IMR-90 (cell line): ENCODE measurements at places on chromosomes 11 and 22. TPM values are rescaled to one million over a fixed set of nuclear protein-coding genes. Genes with fewer than 3 reads are reported as not detected.

Gene SCUBE2
- 0.56 and 0.72 TPM in 2 replicates for total RNA-seq

Gene TSPAN18
- total RNA-seq: under 0.01 and 0.36 TPM in 2 replicates

Gene OR5A1
- not detected in 2 replicates for total RNA-seq

Gene ACRV1
- not detected in 2 replicates for total RNA-seq

Gene APOA4
- total RNA-seq: not detected in 2 replicates

Gene PLAAT5
- total RNA-seq: not detected in 2 replicates

Gene IGSF22
- not detected in 2 replicates for total RNA-seq

Gene MS4A12
- not detected in 2 replicates for total RNA-seq

Gene FKBP2
- total RNA-seq: 36.2 and 62.5 TPM in 2 replicates

Gene TMEM191C
- 0.28 and 0.36 TPM in 2 replicates for total RNA-seq

Gene GSTT2
- 1.1 and 1.4 TPM in 2 replicates for total RNA-seq

Gene RHOD
- total RNA-seq: 4.7 and 5.3 TPM in 2 replicates

Gene GLYAT
- not detected in 2 replicates for total RNA-seq

Gene IGSF9B
- total RNA-seq: under 0.01 TPM in 1 of 2 replicates, not detected in the other

Gene SLC36A4
- 13.1 and 23.6 TPM in 2 replicates for total RNA-seq

Gene MGAT3
- 0.28 and 0.36 TPM in 2 replicates for total RNA-seq

Gene POU2F3
- under 0.01 TPM in 1 of 2 replicates, not detected in the other for total RNA-seq

Gene NXPE1
- total RNA-seq: not detected in 2 replicates

Gene YAP1
- total RNA-seq: 207 and 251 TPM in 2 replicates
